Sciatic nerve (tissue), 2 donors: ENCODE measurements at places on chromosomes 13 and 19. TPM values are rescaled to one million over a fixed set of nuclear protein-coding genes. Genes with fewer than 3 reads are reported as not detected.

DNA sequence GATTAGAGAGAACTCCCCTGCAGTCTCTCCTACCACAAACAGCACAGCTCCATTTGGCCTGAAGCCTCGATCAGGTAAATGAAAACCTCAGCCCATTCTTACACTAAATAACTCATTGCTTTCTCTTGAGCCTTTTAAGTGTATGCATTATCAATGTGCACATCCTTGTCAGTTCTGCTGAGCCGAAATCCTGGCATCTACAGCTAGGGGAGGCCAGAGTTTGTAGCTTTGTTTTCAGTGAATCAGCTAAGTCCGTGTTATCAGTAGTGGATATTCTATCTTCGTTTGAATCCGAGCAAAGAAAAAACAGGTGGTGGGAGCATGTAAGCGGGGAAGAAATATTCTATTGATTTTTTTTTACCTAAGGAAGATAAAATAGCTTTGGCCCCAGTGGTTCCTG is 84.4 kb downstream of the ESD start:
- no peak for DNase-seq

GRCh38 chr13:48695776-48696175 is 42.0 kb downstream of the CYSLTR2 start:
- DNase-seq, result no peak

DNA sequence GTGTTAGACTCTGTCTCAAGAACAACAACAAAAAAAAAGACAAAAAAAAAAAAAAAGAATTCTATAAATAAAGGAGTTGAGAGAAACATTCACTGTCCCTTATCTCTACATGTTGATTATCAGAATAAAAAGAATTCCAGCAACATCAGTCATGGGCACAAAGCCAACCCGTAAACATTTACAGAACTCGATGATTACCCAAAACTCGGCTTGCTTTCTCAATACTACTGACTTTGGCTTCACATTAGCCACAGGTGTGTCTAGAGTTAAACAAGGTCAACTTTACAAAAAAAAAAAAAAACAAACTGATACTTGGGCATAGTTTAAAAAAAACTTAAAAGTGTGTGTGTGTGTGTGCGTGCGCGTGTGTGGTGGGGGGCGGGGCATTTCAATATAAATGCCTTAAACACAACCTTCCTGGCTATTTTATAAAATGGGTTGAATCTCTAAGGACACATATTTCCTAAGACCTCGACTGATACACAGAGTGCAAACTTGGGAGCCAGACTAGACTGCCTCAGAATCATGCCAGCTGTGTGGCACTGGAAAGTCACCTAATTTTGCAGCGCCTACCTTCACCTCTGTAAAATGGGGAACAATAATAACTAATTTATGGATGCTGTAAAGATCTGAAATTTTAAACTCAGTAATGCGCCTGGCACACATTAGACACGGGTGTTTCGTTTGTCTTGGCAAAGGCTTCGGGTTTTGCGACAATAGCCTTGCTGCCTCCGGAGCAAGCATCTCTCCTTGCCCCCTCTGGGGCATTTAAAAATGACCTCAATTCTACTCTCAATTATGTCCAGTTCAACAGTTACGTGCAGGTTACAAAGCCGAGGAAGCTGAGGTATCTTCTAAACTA is 922 bp downstream of the EBPL start:
- no peak for DNase-seq

- no peak for DNase-seq
Observed at GRCh38 chr13:50275392-50276063, 260.3 kb downstream of the KCNRG start.

- DNase-seq, result no peak
Observed at GRCh38 chr13:77861741-77862140, 56.9 kb downstream of the EDNRB start.

- no peak for DNase-seq
Observed at GRCh38 chr13:29281932-29282495, 313.5 kb downstream of the SLC7A1 start.

GRCh38 chr13:110187641-110188161 is 119.3 kb downstream of the COL4A1 start:
- no peak for DNase-seq

DNA sequence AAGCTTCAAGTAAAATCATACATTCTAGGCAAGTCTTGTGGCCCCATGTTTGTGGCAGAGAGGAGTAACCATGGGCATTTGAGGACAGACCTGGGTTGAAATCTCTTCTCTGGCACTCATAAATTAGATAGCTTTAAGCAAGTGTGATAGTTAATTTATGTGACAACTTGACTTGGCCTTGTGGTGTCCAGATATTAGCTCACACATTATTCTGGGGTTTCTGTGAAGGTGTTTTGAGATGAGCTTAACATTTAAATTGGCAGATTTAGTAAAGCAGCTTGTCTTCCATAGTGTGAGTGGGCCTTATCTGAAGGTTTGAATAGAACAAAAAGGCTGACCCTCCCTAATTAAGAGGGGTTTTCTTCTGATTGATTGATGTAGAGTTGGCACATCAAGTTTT is 161.4 kb upstream of the SPRY2 start:
- DNase-seq, result no peak

DNA sequence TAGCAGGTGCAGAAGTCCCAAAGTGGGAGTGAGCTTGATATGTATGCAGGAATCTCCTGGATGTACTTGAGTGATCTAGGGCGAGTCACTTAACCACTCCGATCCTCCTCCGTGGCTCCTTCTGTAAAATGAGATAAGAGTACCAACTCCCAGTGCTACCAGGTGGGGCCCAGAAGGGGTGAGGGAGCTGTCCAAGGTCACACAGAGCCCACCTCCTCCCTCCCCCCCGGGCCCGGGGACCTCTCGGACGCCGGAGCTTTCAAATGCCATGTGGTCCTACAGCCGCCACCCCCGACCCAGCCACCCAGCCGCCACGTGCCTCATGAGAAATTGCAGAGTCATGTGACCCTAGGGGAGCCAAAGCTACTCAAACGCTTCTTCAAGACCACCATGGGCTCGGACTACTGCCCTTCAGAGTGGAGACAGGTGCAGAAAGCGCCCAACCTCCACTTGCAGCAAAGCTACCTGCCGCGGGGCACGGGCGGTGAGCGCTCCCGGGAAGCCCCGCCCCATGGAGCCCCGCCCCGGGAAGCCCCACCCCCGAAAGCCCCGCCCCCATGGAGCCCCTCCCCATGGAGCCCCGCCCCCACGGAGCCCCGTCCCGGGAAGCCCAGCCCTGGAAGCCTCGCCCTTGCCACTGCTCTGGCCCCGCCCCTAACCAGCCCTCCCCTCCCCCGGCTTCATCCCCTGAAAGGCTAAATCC is 10.1 kb upstream of the ZNF358 start:
- DNase-seq, result peak; percentile 79

DNA sequence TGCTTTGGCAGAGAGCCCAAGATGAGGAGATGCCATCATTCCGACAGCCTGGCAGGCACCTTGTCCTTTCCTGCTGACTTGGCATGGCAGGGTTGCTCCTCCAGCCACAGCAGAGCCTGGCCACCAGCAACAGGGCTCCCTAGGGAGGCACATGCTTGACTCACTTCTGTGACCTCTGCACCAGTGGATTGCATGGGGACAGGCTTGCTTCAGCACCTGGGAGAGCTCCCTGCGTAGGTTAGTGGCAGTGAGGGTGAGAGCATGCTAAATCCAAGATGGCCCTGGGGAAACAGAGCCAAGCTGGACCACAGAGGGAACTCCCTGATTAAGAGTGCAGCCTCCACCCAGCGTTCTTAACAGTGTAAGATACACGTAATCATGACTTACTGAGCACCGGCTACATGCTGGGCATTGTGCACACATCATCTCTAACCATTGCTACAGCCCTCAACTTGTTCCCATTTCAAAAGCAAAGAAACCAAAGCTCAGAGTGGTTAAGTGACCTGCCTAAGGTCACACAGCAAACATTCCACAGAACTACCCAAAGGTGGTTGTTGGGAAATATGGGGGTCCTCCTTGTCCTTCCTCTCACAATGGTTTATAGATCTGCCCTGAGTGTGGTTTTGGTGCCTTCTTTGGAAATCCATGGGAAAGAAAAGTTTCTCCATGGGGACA is 116.6 kb upstream of the UQCRFS1 start:
- no peak for DNase-seq

DNA sequence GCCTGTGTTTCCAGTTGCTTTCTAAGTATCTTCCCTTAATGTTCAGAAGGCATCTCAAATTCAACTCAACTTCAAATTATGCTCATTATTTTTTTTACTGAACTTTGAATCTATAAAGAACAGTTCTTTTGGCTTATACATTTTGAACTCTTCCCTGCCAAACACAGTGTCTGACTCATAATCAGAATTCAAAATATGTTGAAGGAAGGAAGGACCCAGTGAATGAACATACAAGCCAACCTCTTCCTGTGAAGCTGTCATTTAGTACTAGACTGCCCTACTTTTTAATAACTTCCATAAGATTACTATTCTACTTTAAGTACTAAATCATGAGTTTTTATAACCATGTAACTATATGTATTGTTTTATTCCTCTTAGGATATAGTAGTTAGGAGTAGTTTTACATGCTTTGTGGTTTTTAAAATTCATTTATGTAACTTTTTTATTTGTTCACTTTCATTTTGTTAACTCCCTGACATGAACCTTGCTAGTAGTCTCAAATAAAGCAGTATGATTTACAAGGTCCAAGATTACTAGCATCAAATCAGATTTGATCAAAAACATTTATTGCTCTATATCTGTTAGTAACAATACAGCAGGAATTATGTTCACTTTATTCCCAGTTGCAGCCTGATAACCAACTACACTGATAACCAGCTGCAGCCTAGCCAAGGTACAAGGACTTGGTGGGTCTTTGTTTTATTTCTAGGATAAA is 6.4 kb downstream of the NUDT15 start:
- DNase-seq, result no peak

Gene HOMER3
- 23.1 TPM for total RNA-seq

Gene PLEKHF1
- 30.4 TPM for total RNA-seq

Gene KLK1
- total RNA-seq, result 2.1 TPM

Gene NPHS1
- total RNA-seq, result not detected

Gene MED25
- 39.7 TPM for total RNA-seq
